ENCODE measurements at places on chromosomes 16 and 17.

DNA sequence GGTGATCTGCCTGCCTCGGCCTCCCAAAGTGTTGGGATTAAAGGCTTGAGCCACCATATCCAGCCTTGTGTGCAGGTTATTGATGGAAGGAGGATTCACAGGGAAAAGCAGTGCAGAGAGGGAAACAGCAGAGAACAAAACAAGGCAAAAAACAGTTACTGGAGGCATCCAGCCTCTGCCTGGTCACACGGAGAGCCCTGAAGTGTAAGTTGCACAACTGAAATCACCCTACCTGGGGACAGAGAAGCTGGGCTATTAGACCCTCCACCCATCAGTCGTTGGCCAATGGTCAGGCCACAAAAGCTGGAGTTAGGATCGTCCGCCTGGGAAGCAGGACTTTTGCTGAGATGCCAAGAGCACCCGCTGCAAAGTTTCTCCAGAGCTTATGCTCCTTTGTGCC is 57.9 kb upstream of the BCO1 start:
- DNase-seq, result no peak

GRCh38 chr17:59423903-59424302 is 92.4 kb downstream of the YPEL2 start:
- DNase-seq, result no peak

GRCh38 chr16:27109666-27110523 is 43.2 kb downstream of the C16orf82 start:
- DNase-seq, result peak; percentile 73

- no peak for DNase-seq
These were observed 8.1 kb downstream of the PHB1 start for GRCh38 chr17:49406421-49407061.

GRCh38 chr17:58020401-58020800 is 13.4 kb upstream of the SRSF1 start:
- DNase-seq, result no peak

DNA sequence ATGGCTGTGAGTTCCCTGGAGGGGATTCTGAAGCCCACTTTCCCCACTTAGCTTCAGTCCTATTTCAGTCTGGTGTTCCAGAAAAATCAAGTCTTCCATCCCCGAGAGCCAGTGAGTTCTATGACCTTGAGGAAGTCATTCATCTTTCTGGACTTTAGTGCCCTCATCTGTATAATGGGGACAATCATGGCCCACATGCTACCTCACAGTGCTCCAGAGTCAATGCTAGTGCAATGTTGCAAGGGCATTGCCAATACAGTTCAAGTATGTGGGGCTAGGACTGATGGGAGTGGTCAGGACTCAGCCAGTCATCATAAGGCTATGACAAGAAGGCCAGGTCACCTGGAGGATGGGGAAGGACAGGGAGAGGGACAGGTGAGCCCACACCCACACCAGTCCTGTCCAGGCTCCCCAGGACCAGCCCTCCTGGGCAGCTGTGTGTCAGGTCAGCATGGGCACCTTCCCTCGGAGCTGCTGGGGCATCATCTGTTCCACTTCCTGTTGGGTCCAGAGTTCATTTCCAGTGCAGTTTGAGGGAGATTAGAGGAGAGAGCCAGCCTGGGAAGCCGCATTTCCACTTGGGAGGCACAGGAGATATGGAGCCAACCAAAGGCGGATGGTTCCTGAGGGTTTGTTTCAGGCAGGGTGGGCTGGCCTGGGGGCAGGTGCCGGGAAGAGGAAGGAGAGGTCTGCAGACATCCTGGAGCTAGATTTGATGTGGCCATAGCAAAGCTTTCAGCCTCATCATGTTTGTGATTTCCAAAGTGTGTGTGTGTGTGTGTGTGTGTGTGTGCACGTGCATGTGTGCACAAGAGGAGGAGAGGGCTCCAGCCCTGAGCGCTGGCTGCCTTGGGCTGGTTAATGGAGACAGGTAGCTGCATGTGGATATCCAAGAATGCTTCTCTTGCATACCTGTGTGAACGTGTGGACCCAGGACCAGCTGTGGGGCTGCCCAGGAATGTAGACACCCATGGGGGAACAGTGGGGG is 3.9 kb upstream of the WNT9B start:
- no peak for DNase-seq

GRCh38 chr17:149897-150584 is 12.7 kb downstream of the SCGB1C2 start:
- no peak for DNase-seq

- DNase-seq, result peak; percentile 67
These were observed 38.5 kb upstream of the NKD1 start for GRCh38 chr16:50509521-50510341.

DNA sequence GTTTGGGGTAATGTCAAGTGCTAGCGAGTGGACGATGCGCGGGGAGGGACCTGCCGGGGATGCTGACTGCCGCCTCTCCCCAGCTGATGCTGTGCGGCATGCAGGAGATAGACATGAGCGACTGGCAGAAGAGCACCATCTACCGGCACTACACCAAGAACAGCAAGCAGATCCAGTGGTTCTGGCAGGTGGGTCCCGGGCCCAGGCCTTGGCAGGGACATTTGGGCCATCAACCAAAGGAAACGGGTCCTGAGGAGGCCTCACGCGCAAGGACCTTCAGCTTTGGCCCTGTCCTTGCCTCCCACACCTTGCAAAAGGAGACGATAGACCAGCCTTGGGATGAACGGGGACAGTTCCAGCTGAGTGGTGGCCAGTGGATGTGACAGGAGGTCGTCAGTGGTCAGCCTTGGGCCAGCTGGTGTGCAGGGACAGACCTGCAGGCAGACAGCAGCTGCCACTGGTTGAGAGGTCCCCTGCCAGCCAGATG is 13.6 kb upstream of the CLEC18A start:
- DNase-seq, result no peak

Data from KBM-7 (cell line).